Activated CD8-positive, alpha-beta memory T cell treated with anti-CD3 and anti-CD28 coated beads, Interleukin-2, amount 10 ng/mL, durations not matched to agents 7 days and 5 days (primary cell): ENCODE measurements at places on chromosomes 2 and 18. TPM values are rescaled to one million over a fixed set of nuclear protein-coding genes. Genes with fewer than 3 reads are reported as not detected.

The DTNA gene
- total RNA-seq: not detected

DNA sequence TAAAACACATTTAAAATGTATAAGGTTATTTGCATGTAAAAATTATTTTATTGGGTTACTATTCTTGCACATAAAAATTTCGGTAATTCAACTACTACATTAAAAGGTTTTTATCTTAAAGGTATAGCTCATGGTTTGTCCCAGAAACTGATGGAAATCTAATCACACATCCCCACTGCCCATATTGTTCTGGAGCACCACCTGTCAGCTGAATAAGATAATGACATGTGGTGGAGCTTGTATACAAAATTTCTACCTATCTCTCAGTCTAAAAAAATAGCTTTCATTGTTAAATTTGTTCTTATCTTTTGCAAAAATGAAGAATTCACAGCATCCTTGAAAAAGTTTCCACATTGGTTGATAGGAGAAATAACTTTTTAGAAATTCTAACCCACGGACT is 18.3 kb downstream of the ERBB4 start:
- H3K27ac ChIP-seq: no peak overlapping the region
- no peaks in the 10 kb centered on the region for H3K36me3 ChIP-seq
- H3K27me3 ChIP-seq: no peaks in the 10 kb centered on the region
- H3K4me3 ChIP-seq: no peak overlapping the region
- H3K4me1 ChIP-seq: no peaks in the 10 kb centered on the region
- no peak for DNase-seq

The FKBP1B gene
- total RNA-seq: 5.5 TPM

The REG3A gene
- total RNA-seq: not detected

The TBR1 gene
- 0.05 TPM for total RNA-seq

The ALLC gene
- total RNA-seq: not detected

The BCL11A gene
- total RNA-seq: not detected

DNA sequence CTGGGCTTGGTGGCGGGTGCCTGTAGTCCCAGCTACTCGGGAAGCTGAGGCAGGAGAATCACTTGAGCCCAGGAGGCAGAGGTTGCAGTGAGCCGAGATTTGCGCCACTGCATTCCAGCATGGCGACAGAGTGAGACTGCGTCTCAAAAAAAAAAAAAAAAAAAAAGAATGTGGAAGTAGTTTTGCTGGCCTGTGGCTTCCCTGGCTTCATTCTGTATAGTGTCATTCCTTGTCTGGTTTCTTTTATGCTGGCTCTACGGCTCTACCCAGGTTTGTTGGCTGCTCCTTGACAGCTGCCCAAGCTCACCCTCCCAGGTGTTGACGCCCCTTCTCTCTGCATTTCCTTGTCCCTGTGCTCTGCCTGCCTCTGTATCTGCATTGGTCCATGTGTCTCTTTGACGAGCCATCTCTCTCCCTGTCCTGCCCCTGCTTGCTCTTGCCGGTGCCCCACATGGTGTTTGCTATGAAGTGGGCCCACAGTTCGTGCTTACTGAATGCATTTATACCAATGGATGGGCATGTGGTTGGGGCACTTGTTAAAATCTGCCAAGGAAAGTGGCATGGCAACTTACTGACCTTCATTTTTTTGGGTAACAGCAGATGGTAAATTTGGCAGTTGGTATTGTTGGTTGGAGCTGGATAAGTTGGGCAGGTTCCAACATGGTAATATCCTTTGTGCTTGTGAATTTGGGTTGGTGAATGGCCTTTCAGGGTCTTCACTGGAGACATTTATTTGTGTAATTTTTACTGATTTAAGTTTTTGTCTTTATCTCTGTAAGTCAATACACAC is 113.9 kb downstream of the MAP4K4 start:
- H3K4me3 ChIP-seq: no peak overlapping the region
- H3K36me3 ChIP-seq: peaks cover 13% of the 10 kb centered on the region
- H3K4me1 ChIP-seq: peaks cover 10% of the 10 kb centered on the region
- no peak for DNase-seq
- no peaks in the 10 kb centered on the region for H3K27me3 ChIP-seq

GRCh38 chr2:64765160-64765805 is 111.6 kb upstream of the SERTAD2 start:
- no peak overlapping the region for H3K4me3 ChIP-seq
- H3K27ac ChIP-seq: no peak overlapping the region
- peaks cover 43% of the 10 kb centered on the region for H3K4me1 ChIP-seq

DNA sequence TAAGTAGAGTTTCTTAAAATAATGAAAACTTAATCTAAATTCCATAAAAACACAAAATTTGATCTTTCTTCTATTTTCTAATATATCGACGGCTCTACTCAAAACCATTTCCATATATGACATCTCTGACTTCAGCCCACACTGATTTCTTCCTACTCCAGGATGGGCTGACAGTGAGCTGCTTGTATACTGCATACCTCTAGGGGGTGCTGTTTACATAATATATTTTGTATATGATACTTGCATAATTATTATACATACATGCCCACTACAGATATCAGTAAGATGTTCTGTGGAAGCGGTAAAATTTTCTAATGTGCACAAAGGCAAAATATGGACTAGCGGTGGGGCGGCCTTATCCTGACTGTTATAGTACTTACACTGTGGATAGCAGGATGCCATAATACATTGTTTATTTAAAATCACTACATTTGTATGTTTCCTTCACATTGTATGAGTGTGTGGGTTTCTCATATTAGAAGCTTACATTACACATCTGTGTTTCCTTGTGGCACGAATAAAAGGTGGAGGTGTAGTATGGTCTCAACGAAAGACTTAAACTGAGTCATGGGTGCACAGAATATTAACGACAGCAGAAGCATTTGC is 66.1 kb upstream of the NXPH2 start:
- no peaks in the 10 kb centered on the region for H3K4me1 ChIP-seq
- no peaks in the 10 kb centered on the region for H3K27me3 ChIP-seq
- DNase-seq: no peak
- H3K27ac ChIP-seq: no peak overlapping the region

- no peaks in the 10 kb centered on the region for H3K36me3 ChIP-seq
- DNase-seq: no peak
- H3K4me3 ChIP-seq: no peak overlapping the region
- H3K27ac ChIP-seq: no peak overlapping the region
Observed at GRCh38 chr18:44229693-44230108, 451.0 kb upstream of the SETBP1 start.

DNA sequence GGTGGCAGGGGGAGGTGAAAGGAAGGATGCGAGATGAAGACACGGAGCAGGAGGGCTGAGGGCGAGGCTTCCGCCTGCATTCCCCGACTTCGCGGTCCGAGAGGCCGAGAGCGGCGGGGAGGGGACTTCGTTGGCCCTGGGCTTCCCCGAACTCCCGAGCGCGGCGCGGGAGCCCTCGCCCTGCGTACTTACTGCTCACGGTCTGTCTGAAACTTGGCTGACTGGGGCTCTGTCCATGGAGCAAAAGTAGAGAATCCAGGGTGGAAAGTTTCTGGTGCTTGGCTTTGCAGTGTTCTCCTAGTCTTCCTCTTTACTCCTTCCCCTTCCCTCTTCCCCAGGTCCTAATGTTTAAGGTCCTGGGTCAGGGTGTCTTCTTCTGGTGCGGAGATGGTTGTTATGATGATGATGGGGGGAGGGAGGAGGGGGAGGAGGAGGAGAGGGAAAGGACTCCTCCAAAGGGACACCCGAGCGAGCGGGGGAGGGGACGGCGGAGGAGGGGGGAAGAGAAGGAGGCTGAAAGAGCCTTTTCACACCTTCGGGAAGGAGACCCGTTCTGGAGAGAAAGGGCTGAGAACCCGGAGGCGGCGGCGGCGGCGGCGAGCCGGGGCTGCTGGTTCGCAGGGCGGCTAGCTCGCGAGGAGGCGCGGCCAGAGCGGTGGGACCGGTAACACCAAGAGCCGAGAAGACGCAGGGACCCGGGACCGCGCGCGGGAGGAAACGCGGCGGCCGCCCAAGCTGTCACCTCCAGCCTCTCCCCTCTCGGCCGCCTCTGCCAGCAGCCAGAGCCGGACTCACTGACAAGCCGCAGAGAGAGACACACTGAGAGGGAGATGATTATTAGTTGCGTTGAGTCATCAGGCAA is at the start of gene SATB2:
SATB2 (minus strand) TSS at position 793 of the 862 bp plus-strand sequence. CDS start 1,902 bp downstream, outside the sequence.
- H3K36me3 ChIP-seq: peaks cover 2% of the 10 kb centered on the region
- H3K4me1 ChIP-seq: peaks cover 19% of the 10 kb centered on the region
- H3K27me3 ChIP-seq: peaks cover 75% of the 10 kb centered on the region
- DNase-seq: no peak

The C18orf32 gene
- total RNA-seq: 22.3 TPM

GRCh38 chr2:164512871-164513270 is 108.4 kb downstream of the GRB14 start:
- H3K36me3 ChIP-seq: no peaks in the 10 kb centered on the region
- DNase-seq: no peak
- H3K27ac ChIP-seq: no peak overlapping the region
- no peaks in the 10 kb centered on the region for H3K4me1 ChIP-seq
- H3K27me3 ChIP-seq: no peaks in the 10 kb centered on the region

GRCh38 chr2:66994654-66995053 is 402.5 kb upstream of the ETAA1 start:
- no peaks in the 10 kb centered on the region for H3K27me3 ChIP-seq
- no peak overlapping the region for H3K27ac ChIP-seq
- H3K4me1 ChIP-seq: no peaks in the 10 kb centered on the region
- DNase-seq: no peak

DNA sequence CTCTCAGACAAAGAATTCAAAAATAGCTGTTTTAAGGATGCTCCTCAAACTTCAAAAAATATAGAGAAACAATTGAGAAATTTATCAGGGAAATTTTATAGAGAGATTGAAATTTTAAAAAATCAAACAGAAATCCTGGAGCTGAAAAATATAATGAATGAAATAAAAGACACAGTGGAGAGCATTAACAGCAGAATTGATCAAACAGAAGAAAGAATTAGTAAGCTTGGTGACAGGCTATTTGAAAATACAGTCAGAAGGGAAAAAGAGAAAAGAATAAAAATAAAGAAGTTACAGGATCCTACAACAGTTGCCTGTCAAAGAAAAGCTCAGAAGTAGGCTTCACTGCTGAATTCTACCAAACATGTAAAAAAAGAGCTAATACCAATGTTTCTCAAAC is 293.8 kb upstream of the VWC2L start:
- no peak overlapping the region for H3K4me3 ChIP-seq
- no peak overlapping the region for H3K27ac ChIP-seq
- DNase-seq: no peak
- no peaks in the 10 kb centered on the region for H3K4me1 ChIP-seq

DNA sequence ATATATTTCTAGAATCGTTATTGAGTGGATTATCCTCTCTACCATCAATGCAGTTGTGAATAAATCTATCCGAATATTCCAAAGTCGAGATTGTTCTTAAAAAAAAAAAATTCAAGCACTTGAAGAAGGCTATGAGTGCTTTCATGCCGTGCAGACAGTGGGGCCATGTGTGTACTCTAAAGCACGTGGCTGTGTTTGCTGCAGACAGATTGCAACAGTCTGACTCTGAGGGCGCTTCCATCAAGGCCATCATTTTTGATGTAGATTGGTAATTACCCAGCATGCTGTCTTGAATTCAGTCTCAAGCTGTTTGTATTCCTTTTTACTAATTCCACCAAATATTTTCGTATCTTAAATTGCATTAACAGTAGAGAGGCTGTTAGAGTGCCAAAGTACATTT is 325.9 kb upstream of the LINC00305 start:
- DNase-seq: no peak
- no peaks in the 10 kb centered on the region for H3K36me3 ChIP-seq
- H3K27ac ChIP-seq: no peak overlapping the region
- H3K27me3 ChIP-seq: no peaks in the 10 kb centered on the region

DNA sequence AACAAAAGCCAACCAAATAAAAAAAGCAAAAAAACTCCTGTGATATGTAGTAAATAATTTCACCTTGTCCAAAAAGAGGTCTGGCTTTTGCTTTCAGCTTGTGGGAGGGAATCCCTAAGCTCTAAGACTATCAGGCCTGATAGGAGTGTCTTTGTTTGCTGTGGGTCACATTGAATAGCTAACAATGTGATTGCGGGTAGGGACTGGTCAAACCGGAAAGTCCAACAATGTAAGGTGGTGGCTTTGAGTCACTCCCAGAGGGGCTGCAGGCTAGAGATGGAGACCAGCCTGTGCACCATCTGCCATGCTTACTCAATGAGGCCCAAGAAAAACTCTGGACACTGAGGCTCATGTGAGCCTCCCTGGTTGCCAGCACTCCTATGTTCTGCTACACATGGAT is 192.9 kb downstream of the TFCP2L1 start:
- peaks cover 7% of the 10 kb centered on the region for H3K27me3 ChIP-seq
- no peaks in the 10 kb centered on the region for H3K36me3 ChIP-seq
- no peak for DNase-seq
- H3K4me3 ChIP-seq: no peak overlapping the region
- H3K4me1 ChIP-seq: no peaks in the 10 kb centered on the region
- no peak overlapping the region for H3K27ac ChIP-seq

DNA sequence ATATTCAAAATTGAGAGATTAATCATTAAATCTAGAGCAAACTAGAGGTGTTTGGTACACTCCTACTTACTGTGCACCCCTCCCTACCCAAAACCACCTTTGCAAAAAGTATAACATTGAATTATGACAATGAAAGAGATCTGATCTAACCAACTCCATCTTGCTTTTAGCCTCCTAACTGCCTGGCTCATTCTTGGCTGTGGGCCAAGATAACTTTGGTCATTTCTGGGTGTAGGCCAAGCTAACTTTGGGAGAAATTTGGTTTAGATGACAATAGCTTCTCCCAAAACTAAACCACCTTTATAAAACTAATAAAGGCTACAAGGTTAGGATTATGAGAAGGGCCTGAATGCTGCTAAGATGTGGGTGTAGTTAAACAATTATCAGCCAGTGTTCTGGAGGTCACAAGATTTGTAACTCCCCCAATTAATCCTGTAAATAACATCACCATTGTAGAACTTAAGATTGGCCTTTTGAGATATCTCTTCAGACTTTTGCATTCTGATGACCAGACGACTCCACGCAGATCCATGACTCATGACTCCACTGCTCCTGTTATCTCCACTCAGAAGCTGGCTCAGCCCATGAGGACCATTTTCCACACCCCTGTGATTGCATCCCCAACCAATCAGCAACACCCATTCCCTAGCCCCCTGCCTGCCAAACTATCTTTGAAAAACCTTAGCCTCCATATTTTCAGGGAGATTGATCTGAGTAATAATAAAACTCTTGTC is 160.2 kb downstream of the FBXO15 start:
- no peak for DNase-seq
- H3K4me1 ChIP-seq: no peaks in the 10 kb centered on the region
- no peak overlapping the region for H3K27ac ChIP-seq
- no peaks in the 10 kb centered on the region for H3K27me3 ChIP-seq
- H3K4me3 ChIP-seq: no peak overlapping the region

GRCh38 chr2:239763433-239764097 is 261.6 kb downstream of the NDUFA10 start:
- no peak for DNase-seq
- no peaks in the 10 kb centered on the region for H3K27me3 ChIP-seq
- H3K27ac ChIP-seq: no peak overlapping the region
- no peaks in the 10 kb centered on the region for H3K4me1 ChIP-seq
- H3K4me3 ChIP-seq: no peak overlapping the region
- H3K36me3 ChIP-seq: no peaks in the 10 kb centered on the region

GRCh38 chr2:159454185-159454584 is 162.2 kb downstream of the BAZ2B start:
- no peak overlapping the region for H3K27ac ChIP-seq
- H3K27me3 ChIP-seq: no peaks in the 10 kb centered on the region
